NCI-H524 treated with DMSO at 0.1 percent for 48 hours (cell line): ENCODE measurements at places on chromosomes 12 and 14.

DNA sequence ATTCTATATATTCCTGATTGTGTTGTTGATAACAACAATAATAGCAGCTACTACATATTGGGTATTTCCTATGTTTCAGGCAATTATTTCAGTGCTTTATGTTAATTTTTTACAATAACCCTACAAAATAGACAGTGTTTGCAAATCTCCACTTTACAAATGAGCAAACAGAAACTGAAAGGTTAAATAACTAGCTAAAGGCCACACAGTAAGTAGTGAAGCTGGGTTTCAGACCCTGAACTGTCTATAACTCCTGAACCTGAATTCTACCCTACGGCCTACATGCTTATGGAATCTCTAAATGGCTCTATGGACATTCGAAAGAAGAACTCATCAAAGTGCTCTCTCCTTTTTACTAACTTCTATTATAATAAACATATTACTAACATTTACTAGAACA is 19.7 kb upstream of the NUDT4 start:
- DNase-seq, result no peak

DNA sequence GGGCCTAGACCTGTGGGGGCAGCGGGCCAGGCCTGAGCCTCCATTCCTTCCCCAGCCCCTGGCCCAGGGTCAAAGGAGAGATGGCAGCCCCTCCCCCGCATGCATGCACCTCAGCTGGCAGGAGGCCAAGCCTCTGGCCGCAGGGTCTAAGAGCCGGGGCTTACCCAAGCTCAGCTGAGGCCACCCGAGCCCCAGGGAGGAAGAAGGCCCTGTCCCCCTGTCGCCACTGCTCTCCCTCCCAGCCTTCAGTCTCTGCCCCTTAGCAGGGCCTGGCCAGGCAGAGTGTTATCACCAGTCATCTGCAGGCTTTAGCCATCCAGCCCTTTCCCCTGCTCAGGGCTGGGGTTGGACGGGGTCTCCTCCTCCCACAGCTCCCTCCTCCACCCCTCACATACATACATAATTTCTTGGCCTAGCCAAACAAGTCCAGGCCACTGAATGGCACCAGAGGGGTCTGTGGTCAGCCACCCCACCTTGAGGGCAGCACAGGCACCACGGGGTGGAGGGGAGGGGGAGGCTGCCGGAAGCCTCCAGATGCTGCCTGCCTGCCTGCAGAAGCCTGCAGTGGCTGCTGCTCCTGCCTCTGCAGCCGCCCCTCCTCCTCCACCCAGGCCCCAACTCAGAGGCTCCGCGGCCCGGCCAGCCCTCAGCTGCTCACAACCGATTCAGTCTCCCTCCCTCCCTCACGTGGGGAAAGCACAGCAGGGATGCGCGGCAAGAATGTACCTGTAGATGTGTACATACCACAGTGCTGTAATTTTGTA is 22.8 kb downstream of the RAB35 start:
- no peak for DNase-seq

DNA sequence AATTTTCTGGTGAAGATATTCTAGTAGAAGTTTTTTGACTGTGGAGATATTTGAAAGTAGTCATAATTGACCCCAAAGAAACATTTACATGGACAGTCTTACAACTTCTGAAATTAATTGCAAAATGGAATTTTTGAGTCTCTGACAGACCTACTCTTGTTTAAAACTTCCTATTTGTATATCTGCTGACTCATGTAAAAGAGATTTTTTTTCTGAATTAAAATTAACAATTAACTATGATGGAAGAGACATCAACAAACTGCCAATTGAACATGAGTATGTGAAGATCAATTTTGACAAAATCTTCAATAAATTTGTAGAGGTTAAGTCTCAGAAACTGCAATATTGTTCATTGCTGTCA is 108.5 kb upstream of the MAX start:
- DNase-seq, result no peak

DNA sequence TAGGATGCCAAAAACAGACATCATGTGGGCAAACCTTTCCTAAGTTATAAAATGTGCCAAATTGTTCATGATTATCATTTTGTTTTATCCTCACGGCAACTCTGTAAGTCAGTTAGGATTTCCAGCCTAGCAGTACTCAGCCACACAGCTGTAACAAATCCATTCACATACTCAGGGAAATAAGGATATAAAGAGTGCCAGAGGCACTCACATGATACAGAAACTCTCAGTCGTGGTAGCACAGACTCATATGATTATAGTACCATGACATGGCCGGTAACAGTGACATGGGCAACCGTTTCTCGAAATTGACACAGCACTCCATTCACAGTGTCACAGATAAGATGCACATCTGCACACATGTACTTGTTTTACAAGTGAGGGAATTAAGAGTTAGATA is 344.2 kb downstream of the LRIG3 start:
- DNase-seq, result no peak

DNA sequence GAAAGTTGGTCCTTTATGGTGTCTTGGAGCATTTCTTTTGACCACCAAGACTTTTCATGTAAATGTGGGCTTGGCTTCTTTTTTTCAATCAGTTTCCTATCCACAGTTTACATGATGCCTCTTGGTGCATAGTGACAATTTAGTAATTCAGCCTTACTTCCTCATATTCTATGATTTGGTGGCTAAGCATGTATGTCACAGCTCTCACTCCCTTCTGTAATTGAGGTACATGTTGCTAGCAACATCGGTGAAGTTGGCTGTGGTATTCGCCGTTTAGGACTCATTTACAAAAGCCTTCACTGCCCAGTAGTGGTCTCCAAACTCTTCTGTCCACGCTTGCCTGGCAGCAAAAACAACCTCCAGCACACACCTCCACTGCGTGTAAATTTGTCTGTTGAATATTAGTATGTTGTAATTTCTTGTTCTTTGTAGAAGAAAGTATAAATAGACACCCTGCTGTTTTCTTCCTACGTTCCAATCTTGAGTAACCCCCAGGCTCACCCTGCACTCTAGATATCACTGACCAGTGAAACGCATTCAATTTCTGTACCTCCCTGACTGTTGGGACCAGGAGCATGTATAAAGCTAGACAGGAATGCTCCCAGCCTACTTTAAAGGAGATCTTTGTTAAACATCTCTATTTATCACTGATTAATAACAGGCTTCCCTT is 90.4 kb downstream of the PPP2R5C start:
- DNase-seq, result no peak

GRCh38 chr14:89302396-89302950 is 114.6 kb downstream of the FOXN3 start:
- no peak for DNase-seq

- DNase-seq, result no peak
Measured at GRCh38 chr12:49684310-49684854, 22.8 kb downstream of the FMNL3 start.

- no peak for DNase-seq
Measured at GRCh38 chr12:11771895-11772502, 122.5 kb downstream of the ETV6 start.

- DNase-seq, result no peak
Measured at GRCh38 chr12:89040146-89040964, 311.9 kb downstream of the DUSP6 start.

GRCh38 chr14:55951341-55952206 is 166.6 kb upstream of the PELI2 start:
- no peak for DNase-seq

DNA sequence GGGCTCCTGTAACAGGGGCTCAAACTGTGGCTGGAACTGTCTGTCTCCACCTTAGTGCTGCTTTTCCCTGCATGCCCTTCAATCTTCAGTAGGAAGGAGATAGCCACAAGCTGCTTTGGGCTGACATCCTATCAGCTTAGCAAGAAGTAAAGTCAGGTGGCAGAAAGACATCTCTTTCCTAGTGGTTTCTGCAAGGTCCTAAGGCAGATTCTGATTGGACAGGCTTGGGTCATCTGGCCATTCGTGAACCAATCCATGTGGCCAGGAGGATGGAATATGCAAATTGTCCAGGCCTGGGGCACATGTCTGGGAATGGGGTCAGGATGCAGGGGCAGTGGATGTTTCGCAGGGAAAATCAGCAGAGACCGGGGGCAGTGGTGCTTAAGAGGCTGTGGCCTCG is 5.2 kb downstream of the RITA1 start:
- DNase-seq, result no peak

DNA sequence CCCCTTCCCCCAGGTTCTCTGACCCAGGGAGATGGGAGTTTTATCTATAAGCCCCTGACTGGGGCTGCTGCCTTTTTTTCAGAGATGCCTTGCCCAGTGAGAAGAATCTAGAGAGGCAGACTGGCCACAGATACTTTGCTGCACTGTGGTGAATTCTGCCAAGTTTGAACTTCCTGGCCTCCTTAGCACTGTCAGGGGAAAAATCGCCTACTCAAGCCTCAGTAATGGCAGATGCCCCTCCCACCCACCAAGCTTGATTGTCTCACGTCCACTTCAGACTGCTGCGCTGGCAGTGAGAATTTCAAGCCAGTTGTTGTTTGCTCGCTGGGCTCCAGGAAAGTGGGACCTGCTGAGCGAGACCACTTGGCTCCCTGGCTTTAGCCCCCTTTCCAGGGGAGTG is 31.7 kb downstream of the KLRK1 start:
- no peak for DNase-seq

- DNase-seq, result no peak
Measured at GRCh38 chr12:87704374-87704773, 324.8 kb downstream of the C12orf50 start.

- DNase-seq, result no peak
Measured at GRCh38 chr12:12587878-12588277, 23.8 kb upstream of the CREBL2 start.

- DNase-seq, result no peak
Measured at GRCh38 chr14:95651028-95651427, 35.2 kb upstream of the TCL1B start.

GRCh38 chr14:47390831-47391504 is 284.4 kb downstream of the MDGA2 start:
- DNase-seq, result no peak

GRCh38 chr12:67441736-67442346 is 172.7 kb downstream of the CAND1 start:
- peak; percentile 11 for DNase-seq

DNA sequence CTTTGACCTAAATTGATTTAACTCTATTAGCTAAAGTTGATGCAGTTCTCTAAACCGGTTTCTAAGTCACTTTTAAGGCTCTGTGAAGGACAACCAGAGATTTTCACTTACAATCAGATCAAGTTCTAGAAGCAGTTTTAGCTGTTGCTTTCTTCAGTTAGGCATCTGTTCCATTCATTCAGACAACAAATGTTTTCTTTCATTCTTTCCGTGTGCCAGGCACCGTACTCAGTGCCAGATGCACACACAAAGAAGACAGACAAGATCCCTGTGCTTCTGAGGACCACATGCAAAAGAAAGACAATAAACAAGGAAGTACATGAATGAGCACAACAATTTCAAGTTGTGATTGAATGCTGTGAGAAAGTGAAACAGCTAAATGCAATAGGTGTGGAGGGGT is 11.1 kb upstream of the EGLN3 start:
- no peak for DNase-seq

DNA sequence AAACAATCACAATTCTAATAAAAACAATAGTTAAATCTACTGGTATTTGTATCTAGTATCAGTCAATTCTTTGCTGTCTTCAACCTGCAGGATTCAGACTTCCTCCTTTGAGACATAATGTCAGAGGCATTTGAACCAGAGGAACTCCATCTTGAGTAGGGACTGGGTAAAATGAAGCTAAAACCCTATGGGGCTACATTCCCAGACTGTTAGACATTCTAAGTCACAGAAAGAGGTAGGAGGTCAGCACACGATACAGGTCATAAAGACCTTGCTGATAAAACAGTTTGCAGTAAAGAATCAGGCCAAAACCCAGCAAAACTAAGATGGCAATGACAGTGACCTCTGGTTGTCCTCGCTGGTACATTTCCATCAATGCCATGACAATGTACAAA is 48.2 kb upstream of the MAP3K9 start:
- no peak for DNase-seq

- no peak for DNase-seq
Measured at GRCh38 chr12:132162508-132163031, 18.3 kb downstream of the NOC4L start.

DNA sequence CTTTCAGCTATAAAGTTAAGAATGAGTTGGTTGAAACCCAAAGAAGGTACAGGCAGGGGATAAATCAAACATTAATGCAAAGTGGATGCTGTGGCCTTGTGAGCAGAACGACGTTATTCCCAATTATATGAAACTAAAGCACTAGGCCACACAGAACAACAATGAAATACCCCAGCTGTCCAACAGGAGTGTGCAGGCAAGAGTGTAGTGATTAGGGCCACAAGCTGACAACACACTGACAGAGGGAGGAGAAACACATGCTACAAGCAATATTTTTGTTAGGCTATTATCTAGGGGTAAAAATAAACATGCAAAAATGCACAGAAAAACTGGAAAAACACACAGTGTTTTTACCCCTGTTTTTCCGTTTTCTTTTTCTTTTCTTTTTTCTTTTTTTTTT is 15.0 kb downstream of the MAP3K9 start:
- no peak for DNase-seq

- no peak for DNase-seq
Measured at GRCh38 chr14:71383510-71383909, 476.3 kb downstream of the PCNX1 start.

DNA sequence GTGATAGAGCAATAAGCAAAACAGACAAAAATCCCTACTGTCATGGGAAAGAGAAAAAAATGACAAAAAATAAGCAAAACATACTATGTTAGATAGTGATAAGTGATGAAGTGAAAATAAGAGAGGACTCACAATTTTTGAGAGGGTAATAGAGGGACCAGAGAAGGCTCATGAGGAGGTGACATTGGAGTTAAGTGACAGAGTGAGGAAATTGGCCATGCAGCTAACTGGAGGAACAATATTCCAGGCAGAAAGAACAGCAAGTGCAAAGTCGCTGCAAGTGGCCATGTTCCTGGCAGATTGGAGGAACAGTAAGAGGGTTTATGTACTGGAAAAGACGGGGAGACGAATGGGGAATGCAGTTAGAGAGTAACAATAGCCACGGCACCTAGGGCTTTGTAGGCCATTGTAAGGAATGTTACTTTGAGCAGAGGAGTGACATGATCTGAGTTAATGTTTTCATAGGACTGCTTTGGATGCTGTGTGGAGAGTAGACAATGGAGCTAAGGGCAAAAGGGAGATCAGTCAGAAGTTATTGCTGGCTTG is 1.4 kb upstream of the SAV1 start:
- no peak for DNase-seq

DNA sequence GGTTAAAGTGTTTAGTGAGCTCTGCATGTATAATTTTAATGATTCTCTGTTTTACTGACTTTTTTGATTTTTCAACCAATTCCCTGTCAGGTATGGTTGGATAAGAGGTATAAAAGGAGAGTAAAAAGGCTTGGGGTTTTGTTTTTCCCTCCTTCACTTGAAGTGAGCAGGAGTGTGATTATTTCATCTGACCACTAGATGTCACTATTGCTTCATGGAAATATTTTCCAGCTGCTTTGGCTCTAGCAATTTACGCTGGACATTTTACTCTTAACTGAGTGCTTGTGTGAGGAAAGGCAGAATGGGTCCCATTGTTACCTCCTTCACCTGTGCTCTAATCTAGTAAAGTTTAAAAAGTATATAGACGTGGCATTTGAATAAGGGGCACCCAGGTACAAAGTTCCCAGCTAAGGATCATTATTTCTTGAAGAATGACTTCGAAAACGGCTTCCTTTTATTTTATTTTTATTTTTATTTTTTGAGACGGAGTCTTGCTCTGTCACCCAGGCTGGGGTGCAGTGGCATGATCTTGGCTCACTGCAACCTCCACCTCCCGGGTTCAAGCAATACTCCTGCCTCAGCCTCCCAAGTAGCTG is 66.5 kb downstream of the TBC1D30 start:
- no peak for DNase-seq
